ENCODE measurements at places on chromosomes 3 and 15.

GRCh38 chr3:127908202-127908601 lies 6.8 kb upstream of the KBTBD12 start:
- no peak for DNase-seq

- peak; percentile 61 for DNase-seq
Observed at GRCh38 chr3:170358042-170359010, 811 bp downstream of the SKIL start.

- no peak for DNase-seq
Observed at GRCh38 chr3:56787784-56788256, 13.9 kb downstream of the ARHGEF3 start.

DNA sequence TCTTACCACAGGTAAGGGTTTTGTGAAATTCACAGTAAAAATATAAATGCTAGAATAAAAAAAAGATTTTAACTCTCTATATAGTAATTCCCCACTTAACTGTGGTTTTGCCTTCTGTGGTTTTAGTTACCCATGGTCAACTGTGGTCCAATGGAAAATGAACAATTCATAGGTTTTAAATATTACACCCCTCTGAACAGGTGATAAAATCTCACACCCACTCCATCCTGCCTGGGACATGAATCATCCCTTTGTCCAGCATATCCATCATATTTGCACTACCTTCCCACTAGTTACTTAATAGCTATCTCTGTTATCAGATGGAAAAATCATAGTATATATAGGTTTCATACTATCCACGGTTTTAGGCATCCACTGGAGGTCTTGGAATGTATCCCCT lies 49.2 kb downstream of the HDGFL3 start:
- no peak for DNase-seq

- DNase-seq: no peak
Observed at GRCh38 chr3:197942956-197943556, 6.9 kb upstream of the RPL35A start.

GRCh38 chr15:92665100-92665555 lies 9.6 kb upstream of the FAM174B start:
- no peak for DNase-seq

DNA sequence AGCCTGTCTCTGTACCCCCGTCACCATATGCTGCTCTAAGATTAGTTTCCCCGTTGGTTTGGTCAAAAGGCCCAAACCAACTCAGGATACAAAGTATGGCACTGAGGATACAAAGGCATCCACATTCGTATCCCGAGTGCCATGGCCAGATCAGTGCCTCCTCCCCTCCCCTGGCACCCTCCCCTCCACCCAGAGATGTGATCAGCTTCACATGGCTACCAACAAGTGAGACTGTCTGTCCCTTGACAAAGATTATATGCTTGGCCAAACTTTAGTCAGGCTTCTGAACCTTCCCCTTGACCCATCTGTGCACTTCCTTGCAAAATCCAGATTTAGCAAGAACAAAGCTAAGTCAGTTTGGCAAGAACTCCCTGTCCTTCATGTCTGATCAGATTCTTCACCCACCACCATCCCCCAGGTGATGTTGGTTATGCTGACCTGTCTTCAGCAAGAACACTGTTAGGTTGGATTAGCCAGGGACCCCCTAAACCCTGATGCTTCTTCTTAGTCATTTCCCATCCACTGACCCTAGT lies 61.7 kb downstream of the KLF15 start:
- DNase-seq: no peak

GRCh38 chr3:163890661-163891060 lies 1187.6 kb downstream of the SI start:
- no peak for DNase-seq

- DNase-seq: no peak
Observed at GRCh38 chr3:183116025-183116614, 16.8 kb upstream of the MCCC1 start.

DNA sequence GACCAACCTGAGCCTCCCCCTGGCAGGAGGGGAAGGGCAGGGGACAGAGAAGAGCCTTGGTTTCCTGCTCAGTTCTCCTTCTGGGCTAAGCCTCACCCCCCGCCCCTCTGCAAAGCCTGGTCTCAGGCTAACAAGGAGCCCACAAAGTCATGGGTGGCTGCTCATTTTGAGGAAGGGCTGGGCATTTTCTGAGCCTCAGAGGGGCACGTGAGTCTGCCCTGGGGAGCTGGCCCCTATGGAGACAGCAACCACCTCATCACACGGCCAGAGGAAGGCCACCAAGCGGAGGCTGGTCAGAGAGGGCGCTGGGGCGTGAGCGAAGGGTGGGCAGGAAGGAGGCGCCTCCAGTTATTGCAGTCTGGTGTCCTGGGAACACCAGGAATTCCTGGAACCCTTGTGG lies 18.7 kb downstream of the ABTB1 start:
- no peak for DNase-seq

DNA sequence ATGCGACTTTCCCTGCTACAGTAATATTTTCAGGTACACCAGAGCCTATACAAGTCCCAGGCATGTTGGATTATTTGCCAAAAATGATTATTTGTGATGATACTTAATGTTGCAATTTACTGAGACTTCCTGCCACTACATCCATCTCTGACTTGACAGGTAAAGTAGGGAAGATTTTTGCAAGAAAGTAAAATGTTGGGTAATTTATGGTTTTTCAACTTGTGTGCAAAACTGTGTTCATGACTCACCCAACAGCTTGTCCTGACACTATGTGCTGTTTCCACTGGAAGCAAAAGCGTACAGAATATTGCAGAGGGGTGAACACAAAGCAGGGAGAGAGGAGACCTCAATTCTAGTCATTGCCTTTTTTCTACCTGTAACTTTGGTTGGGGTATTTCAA lies 5.4 kb upstream of the CRBN start:
- DNase-seq: no peak

- DNase-seq: no peak
Observed at GRCh38 chr3:178849199-178849910, 222.3 kb downstream of the ZMAT3 start.

GRCh38 chr15:71294911-71295602 lies 179.8 kb downstream of the THSD4 start:
- DNase-seq: no peak

GRCh38 chr3:194112120-194113106 lies 23.5 kb upstream of the HES1 start:
- DNase-seq: no peak

GRCh38 chr3:16114429-16114828 lies 60.1 kb upstream of the GALNT15 start:
- no peak for DNase-seq

DNA sequence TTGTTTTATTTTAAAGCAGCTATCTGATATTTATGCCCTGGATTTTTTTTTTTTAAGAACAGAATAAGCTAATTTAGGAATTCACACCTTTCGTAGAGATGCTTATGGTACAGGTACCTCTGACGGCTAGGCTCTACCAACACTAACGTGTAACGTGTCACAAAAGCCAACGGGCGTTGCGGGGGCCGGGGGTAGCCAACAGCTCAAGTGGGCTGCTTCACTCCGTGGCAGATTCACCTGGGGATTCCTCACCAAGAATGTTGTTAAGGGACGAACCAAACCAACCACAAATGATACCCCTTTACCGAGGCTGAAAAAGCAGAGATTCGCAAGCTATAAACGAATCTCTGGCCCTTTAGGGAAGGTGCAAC lies 1.0 kb downstream of the TMCC1 start:
- DNase-seq: peak; percentile 0

DNA sequence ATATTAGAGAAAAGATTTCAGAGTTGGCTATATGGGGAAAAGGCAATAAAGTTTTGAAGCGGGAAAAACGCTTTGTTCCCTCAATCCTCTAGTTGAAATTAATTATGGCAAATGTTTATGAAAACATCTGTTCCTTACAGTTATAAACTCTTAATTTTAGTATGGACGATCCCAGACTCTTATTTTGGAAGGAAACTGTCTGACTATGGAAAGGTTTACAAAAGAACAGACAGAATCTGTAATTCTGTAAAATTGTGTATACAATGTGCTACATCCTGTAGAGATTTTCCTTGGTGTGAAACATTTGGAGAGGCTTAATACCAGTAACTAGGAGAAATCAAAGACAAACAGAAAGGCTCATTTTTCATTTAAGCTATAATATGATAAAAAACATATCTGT lies 311.8 kb downstream of the TBC1D5 start:
- DNase-seq: no peak

DNA sequence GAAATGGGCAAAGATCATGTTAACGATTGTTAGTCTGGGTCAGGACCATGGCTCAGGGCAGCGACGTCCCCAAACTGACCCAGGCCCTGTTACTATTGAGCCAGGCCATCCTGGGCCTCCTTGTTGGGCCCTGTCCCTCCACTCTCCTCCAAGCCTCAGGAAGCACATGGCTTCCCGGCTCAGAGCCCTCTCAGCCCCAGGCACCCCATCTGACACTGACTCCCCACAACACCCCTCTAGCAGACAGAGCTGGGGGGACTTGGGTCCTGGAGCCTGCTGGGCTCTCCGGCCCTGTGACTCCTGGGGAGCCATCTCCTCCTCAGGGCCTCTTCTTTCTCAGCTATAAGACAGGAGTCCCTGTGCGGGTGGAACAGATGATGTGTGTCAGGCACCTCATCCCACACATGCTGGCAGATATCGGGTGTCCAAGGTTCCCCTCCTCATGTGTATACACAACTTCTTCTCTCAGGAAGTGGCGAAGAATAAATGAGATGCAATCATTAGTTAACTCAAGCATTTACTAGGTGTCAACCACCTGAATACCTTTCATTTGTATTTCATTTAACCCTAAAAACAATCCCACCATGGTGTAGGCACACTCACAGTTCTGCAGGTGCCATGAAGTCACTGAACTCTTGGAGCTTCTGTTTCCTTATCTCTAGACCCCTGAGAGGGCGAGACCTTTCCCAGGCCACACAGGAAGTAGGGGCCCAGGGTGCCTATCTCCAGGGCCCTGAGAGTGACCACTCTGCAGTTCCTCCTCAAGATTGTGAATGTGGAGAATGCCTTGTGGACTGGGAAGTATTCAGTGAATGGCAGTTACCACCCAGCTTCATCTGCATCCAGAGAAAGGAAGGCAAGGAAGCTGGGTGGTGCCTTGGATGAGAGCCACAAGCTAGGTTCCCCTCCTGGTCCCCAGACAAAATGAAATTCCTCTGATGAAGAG lies 282.5 kb upstream of the TLE3 start:
- DNase-seq: no peak

GRCh38 chr3:49785565-49786356 lies 581 bp downstream of the IP6K1 start:
- no peak for DNase-seq

GRCh38 chr3:123792473-123793201 lies 91.5 kb downstream of the MYLK start:
- DNase-seq: no peak

- peak; percentile 46 for DNase-seq
Observed at GRCh38 chr15:45454814-45455213, 67.7 kb downstream of the SLC30A4 start.

GRCh38 chr3:140706360-140706759 lies 28.5 kb downstream of the TRIM42 start:
- DNase-seq: no peak

DNA sequence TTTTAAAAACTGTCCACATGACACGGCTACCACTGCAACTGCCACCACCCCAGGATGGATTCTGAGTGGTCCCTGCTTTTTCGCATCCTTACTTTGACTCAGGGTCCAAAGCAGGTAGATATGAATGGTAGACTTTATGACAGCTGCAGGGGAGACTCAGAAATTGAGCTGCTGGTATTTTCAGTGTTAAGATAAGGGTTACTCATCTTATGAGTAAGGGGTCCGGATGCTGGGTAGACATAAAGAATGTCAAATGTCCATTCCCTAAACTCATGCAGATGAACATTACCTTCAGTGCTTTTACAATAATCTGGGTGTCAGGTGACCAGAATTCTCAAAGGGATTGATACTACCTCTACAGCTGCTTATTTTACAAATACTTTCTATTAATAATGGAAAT lies 25.9 kb upstream of the BBX start:
- DNase-seq: no peak

- DNase-seq: no peak
Observed at GRCh38 chr3:165466856-165467255, 270.7 kb upstream of the SLITRK3 start.

GRCh38 chr3:4597208-4597985 lies 104.2 kb downstream of the ITPR1 start:
- DNase-seq: no peak

GRCh38 chr3:120487191-120487650 lies 36.4 kb upstream of the FSTL1 start:
- DNase-seq: no peak

DNA sequence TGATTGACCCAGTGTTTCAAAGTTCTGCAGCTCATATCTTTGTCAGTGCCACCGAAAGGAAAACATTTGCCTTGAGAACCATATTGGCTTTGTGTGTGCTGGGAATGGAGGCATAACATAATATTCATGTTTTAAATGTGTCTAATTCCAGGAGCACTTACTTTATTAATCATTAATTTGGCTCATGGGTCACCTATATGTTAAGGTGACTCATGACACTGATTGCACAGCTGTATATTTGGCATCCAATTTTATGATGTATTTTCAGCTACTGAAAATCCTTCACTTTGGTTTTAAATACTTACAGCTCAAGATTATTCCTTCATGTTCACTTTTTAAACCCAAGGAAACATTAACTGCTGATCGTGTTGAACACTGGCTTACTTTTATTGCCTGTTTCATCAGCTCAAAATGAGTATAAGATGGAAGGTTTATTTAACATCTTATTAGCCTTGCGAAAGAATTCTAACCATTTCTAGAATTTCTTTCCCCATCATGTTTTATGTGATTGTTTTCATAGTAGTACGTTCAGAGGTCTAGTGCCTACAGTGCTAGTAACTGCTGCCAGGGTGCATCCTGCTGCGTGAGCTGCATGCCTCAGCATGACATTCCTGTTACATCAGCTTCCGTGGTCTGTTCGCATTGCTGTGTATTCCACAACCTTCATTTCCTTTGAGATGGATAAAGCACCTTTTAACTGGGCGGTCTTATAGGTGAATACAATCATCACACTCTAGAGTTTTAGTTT lies 63.7 kb downstream of the LRCH3 start:
- no peak for DNase-seq

DNA sequence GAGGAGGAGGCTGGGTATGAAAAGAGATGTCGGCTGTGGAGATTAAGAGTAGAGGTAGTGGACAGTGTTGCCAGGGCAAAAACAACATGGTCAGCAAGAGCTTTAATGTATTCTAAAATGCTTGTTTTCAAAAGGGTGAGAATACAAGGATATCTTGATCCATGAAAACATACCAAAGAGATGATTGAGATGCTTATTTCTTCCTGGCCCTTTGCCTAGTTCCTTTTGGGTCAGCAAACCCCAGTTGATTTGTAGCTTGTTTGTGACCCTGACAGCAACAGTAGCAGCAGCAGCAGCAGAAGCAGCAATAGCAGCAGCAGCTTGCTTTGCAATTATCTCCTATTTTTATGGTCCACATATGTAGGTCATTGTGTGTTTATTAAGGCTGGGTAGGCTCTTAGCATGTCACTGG lies 337.3 kb downstream of the LPP start:
- DNase-seq: no peak

DNA sequence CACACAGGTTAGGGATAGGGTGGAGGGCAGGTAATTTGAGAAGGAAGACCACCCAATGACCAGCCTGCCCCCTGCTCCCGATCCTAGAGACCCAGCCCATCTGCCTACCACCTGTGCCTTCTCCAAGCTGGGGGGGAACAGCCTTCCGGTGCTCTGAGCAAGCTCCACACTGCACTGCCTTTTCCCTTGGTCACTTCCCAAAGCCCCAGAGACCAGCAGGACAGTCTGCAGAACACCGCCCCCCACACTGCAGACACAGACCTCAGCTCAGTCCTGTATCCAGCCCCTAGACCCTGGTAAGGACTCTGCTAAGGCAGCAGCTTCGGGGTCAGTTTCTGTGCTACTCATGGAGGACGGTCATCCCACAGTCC lies 156.9 kb downstream of the MEGF11 start:
- DNase-seq: no peak

All from stimulated activated CD8-positive, alpha-beta memory T cell treated with anti-CD3 and anti-CD28 coated beads, Interleukin-4, amount 100 ng/mL, for 1 hour (primary cell).